ENCODE measurements at places on chromosomes 3 and 15. TPM values are rescaled to one million over a fixed set of nuclear protein-coding genes. Genes with fewer than 3 reads are reported as not detected.
A peak's percentile ranks its signal among the peaks of the same experiment; 100 is the strongest.

The SLC12A1 gene
- total RNA-seq: under 0.01 TPM

- DNase-seq: no peak
These were observed 59.7 kb downstream of the STARD5 start for GRCh38 chr15:81264072-81264857.

The ATP8B4 gene
- 0.99 TPM for total RNA-seq

DNA sequence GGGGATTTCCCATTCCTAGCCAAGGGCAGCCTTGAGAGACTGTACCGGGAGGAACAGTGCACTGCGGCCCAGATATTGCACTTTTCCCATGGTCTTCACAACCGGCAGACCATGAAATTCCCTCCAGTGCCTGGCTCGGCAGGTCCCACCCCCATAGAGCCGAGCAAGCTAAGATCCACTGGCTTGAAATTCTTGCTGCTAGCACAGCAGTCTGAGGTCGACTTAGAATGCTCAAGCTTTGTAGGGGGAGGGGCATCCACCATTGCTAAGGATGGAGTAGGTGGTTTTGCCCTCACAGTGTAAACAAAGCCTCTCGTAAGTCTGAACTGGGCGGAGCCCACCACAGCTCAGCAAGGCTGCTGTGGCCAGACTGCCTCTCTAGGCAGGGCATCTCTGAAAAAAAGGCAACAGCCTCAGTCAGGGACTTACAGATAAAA, 156.3 kb downstream of the FRMD5 start:
- DNase-seq: no peak

DNA sequence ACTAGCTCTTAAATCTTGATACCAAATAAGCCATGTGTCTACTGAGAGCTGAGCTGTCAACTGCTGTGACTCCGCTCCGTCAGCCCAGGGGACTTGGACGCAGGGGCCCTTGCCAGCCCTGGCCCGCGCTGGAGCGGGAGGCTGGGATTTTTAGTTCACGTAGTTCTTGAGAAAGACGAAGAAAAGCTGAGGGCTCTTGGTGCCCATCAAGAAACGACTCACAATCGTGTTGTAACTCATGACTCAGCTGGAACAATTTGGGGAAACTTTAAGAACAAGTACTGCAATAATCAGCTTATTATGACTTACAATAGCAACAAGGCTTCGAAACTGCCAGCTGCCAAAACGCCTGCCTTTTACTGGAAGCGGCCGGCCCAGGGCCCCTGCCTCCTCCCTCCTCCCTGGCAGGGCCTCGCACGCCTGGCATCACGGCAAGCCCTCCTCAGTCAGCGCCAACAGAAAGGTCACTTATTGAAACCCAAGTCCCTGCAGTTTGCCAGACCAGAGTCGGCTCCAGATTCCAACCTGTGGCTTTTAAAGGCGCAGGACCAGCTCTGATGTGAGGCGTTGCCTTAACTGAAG, 60.3 kb downstream of the RGMA start:
- DNase-seq: peak; percentile 99

DNA sequence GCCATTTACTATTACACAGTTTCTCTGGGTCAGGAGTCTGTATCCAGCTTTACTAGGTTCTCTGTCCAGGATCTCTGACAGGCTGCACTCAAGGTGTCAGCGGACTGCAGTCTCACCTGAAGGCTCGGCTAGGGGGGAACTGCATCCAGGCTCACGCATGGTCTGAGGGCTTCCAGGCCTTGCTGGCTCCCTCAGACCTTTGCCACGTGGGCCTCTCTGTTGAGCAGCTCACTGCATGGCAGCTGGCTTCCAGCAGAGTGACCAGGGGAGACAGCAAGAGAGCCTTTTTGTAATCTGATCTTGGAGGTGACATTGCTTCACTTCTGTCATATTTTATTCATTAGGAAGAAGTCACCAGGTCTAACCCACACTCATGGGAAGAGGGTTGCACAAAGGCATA, 152.3 kb downstream of the CACNA2D3 start:
- DNase-seq: no peak

GRCh38 chr3:88025001-88025552, 33.7 kb downstream of the CGGBP1 start:
- DNase-seq: no peak

DNA sequence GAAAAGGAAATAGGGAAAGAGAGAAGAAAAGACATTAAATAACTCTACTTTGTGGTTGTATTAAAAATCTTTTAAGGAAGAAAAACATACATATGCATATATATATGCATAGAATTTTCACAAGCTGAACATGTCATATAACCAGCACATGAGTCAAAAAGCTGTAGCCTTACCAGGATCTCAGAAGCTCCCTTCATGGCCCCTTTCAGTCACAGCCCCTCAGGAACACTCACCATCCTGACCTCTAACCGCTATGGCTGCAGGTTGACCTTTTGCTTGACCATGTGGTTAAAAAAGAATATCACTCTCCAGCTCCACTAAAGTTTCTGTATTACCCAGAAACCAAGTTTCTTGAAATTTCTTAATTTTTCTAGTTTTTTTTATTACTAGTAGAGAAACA, 103.4 kb downstream of the CHST2 start:
- no peak for DNase-seq

All from fibroblast of the aortic adventitia (primary cell).